ENCODE measurements at places on chromosomes 7 and 10.
A peak's percentile ranks its signal among the peaks of the same experiment; 100 is the strongest.

DNA sequence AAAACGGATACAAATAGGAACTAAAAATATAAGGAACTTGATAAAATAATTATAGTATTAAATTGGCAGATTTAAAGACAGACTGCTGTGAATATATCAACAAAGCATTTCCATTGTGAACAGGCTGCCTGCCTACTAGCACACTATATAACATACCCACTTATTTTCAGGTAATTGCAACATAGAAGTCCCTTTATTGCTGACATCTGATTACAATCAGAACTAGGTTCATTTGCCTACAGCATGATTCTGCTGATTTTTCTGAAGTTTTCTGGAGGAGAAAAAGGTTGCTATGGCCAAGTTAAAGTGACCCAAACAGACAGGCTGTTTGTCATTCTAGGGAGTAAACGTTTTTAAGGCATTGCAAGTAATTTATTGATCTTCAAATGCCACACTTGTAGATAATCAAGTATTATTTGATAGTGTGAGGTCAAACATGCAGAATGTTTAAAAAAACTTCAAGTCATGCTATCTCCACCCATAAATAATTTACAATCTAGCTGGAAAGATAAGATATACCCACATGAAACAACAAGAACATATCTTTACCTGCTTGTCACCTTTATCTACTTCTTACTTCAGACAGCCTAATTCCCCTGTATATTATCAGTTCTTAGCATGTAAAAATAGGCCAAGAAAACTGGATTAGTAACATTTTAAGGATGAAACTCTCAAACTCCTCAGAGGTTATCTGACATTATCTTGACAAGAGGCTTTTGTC, 40.5 kb downstream of the MTPN start:
- no peak for DNase-seq

DNA sequence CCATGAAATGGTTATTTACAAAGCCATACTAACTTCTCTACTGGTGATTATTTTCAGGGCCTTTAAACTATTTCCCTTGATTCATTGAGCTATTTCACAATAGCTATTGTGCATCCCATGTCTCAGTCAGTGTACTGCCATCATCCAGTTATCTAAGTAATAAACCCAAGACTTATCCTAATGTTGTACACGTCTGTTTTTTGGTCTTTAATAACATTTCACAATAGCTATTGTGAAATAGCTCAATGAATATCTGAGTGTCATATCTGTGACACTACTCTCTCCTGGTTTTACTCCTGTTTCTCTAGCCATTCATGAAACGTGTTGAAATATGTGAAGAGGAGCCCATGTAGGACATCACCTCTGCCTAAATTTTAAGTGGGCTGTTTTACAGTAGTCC, 36.5 kb upstream of the TMEM140 start:
- DNase-seq: no peak

- DNase-seq: no peak
These were observed 420.2 kb downstream of the CDC14C start for GRCh38 chr7:49344556-49344955.

DNA sequence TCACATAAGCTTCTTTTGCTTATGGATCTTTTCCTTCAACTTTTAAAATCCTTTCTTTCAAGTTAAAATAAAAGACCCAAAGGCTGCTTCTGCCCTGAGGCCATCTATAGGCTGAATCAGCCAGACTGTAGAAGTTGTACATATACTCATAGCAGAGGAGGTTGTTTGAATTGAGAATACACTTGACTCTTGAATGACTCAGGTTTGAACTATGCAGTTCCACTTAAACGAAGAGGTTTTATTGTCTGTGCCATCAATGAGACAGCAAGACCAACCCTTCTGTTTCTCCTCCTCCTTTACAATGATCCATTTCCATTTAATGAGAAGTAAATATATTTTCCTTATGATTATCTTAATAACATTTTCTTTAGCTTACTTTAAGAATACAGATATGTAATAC, 5.8 kb downstream of the ZNF365 start:
- DNase-seq: no peak

DNA sequence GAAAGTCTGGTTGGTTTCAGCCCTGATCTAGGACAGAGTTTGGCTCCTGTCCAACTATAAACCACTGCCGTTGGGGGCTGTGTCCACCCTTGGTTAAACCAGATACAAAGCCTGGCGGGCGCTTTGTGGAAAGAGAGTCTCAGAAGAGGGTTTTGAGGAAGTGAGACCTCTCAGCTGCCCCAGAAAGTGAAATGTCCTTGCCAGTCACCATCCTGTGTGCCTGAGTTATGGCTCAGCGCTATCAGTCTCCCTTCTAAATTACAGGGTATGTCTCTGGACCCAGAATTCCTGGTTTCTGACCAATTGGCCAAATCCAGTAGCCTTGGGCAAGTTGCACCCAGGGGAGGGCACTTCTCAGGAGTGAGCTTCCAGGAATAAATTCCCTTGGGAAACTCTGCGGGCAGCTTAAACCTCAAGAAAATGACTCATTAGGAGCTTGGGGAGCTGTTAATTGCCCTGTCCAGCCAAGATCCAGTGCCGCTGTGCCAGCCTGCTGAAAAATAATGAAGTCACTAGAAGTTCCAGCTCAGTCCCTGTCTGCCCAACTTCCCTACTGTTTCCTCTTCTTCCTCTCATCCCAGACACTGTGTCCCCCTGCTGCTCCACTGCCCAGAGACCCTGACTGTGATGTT, 66.7 kb upstream of the PDZD8 start:
- no peak for DNase-seq

- no peak for DNase-seq
These were observed 81.7 kb downstream of the CABCOCO1 start for GRCh38 chr10:61744469-61744868.

DNA sequence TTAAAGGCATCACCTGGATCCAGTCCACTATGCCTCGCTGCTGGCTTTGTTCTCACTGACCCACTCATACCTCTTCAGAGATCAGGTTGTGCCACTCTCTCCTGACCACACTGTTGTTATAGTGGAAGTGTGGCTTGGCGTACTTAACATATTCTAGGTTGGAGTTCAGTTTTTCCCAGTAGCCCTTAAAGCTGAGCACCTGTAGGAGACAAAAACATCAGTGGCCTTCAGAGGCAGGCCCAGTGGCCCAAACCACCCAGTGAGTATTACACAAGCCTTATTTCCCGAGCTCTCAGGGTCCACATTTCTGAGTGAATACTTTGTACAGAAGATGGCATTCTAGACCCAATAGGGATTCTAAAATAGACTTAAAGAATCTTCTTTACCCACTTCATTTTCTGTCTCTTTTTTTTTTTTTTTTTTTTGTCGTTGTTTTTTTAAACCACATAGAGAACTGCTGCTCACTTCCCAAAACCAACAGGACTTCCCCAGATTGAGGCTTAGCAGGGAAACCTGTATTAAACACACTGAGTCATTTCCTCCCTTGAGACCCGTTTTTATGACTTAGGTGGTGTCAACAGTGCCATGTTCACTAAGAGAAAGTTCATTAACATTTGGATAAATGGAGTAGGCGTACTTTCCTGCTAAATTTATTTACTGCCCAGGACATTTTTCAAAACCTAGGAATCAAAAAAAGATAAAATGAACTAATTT, 85.8 kb downstream of the GSAP start:
- no peak for DNase-seq

GRCh38 chr10:106643473-106643872, 521.0 kb downstream of the SORCS1 start:
- DNase-seq: no peak

GRCh38 chr7:129831424-129832058, 121.2 kb downstream of the UBE2H start:
- DNase-seq: no peak

DNA sequence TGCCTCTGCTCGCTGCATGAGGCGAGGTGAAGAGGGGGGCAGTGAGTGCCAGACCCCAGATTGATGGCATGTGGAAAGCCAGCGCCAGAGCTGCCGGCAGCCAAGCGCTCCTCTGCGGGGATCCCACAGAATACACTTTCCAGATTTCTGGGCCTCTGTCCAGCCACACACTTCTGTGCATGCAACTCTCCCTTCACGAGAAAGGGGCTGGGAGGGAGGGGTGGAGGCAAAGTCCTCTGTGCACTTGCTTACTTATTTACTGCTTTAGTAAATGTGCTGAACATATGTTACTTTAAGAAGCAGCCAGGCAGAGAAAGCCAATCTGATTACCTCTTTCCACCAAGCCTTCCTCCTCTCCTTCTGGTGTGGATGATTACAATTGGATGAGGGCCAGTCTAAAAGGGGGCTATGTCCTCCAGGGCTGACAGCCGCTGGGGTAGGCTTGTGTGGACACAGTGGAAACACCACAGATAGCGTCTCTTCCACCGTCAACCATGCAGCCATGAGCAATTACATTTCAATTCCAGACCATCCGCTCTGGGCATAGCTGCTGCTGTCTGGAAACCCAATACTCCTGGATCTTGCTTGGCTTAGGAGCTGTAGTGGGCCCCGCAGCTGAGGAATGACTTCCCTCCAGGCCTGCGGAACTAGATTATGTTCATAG, 322.8 kb upstream of the ANKRD30A start:
- DNase-seq: peak; percentile 72

DNA sequence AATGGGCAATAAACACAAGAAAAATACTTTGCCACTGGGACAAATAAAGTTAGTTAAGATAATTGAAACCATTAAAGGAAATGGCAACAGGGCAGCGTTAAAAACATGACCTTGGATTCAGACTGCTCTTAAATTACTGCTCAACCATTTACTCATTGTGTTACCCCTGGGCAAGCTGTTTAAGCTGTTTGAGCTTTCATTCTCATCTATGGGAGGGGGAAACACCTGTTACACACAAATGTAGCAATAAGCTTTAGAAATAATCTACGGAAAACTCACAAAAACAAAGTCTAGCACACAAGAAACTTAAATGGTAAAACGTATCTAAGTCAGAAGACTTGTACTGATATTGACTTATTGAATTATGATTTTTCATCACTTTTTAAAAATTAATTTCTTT, 137.1 kb downstream of the KMT2E start:
- no peak for DNase-seq

DNA sequence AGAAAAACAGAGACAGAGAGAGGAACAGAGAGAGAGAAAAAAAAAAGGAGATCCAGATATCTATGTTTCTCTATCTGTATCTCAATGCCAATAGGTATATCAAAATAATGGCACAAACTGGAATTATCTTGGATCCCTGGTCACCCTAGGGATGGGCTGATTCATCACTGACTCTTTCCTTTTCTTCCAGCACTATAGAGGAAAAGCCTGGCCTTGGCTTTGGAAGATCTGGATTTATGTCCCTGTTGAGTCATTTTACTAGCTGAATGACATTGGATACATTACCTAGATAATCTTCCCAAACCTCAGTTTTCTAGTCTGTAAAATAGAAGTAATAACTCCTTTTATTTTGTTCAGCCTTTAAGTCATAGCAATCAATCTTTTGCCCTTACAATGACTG, 152.8 kb upstream of the GDF10 start:
- no peak for DNase-seq

DNA sequence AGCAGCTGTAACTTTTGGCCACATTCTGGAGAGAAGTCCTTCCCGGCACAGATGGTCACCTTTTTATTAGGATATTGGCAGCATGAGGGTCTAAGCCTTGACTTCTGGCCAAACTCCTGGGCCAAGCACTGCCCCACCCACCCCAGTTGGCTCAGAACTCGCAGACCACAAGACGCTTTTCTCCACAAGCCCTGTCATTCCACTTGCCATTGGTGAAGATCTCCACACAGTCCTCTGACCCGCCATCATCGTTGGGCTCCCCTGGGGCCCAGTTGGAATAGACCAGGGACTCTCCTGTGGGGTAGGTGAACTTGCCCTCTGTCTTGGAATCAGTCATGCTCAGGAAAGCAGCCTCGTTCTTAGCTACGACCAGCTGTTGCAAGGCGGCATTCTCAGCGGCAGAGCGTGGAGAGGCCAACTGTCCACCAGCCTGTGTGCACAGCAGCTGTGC, 11.2 kb downstream of the SFTPD start:
- peak; percentile 38 for DNase-seq

DNA sequence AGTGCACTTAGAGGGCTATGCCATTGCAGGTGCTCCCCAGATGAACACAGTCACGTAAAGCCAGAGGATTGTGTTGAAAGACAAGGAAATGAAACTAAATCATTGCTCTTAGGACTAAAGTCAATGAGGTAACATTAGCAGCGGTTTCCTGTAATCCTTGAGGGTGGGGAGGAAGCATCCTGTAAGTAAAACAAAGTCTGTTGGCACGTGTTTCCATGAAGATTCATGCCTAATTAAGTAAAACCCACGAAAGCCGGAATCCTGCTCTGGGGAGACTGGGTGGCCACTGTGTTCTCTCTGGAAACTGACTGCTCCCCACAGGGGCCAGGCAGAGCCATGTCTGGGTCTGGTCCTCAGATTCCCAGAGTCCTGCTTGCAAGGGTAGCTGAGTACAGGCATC, 18.3 kb downstream of the STEAP1B start:
- DNase-seq: no peak

DNA sequence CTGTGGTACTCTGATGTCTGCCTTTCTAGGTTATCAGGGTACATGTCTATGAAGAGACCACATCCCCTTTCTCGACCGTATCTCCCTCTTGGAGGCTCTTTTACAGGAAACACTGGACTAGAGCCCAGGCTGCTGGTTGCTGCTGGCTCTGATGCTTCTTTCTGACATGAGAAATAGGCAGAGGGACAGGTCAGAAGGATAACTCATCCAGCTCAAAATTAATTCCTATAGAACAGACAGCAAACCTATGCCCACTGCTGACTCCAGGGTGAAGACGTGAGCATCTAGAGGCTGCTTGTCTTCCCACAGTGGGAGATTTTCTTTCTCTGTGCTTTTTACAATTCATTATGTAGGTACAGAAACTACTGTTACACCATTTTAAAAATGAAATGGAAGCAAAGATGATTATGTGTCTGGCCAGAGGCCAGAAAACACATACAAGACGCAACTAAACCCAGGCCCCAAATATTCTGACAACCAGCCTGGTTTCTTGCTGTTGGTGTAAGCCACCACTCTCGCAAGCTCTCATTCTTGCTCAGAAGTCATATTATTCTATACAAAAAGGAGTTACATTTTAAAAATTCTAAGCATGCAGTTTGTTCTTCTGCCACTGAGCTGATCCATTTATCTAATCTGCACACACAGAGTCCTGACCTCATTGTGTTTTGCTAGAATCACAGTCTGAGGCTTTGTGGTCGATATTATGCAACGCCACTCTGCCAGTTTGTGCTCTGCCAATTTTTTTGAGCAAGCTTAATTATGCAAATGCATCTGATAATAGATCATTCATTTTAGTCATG, 424.3 kb downstream of the KIF20B start:
- no peak for DNase-seq

GRCh38 chr7:36366718-36367560, 22.7 kb upstream of the ANLN start:
- peak; percentile 91 for DNase-seq
